Germinal center (tissue), 1 donor: ENCODE measurements at places on chromosomes 2 and 18.

DNA sequence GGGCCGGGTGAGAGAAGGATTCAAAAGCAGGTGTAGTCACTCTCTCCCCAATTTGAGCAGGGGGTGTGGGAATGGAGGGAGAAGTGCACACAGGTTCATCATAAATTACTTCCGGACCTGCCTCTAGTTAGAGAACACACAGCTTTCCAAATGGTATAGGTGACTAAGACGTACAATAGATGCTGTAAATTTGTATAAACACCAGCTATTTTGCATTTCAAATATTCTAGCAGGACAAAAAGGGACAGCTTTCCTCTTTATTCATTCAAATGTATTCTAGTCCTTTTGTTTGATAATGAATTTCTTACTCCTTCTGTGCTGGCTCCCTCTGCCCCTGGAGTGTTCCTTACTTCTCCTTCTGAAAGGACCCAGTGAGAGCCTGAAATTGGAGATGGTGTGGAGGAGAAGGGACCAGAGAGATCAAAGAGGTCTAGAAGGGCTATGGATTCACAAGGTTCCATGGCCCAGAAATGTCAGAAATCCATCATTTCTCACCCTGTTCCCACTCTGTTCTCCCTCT lies 53.2 kb upstream of the SH3BP4 start:
- DNase-seq: no peak

GRCh38 chr2:115763601-115764000 lies 1321.2 kb downstream of the DPP10 start:
- no peak for DNase-seq

- DNase-seq: no peak
Measured at GRCh38 chr18:4096486-4096885, 358.6 kb downstream of the DLGAP1 start.

- no peak for DNase-seq
Measured at GRCh38 chr2:100327742-100328141, 5.4 kb upstream of the LONRF2 start.

- DNase-seq: peak; percentile 52
Measured at GRCh38 chr18:45874491-45875184, 49.2 kb downstream of the SIGLEC15 start.

DNA sequence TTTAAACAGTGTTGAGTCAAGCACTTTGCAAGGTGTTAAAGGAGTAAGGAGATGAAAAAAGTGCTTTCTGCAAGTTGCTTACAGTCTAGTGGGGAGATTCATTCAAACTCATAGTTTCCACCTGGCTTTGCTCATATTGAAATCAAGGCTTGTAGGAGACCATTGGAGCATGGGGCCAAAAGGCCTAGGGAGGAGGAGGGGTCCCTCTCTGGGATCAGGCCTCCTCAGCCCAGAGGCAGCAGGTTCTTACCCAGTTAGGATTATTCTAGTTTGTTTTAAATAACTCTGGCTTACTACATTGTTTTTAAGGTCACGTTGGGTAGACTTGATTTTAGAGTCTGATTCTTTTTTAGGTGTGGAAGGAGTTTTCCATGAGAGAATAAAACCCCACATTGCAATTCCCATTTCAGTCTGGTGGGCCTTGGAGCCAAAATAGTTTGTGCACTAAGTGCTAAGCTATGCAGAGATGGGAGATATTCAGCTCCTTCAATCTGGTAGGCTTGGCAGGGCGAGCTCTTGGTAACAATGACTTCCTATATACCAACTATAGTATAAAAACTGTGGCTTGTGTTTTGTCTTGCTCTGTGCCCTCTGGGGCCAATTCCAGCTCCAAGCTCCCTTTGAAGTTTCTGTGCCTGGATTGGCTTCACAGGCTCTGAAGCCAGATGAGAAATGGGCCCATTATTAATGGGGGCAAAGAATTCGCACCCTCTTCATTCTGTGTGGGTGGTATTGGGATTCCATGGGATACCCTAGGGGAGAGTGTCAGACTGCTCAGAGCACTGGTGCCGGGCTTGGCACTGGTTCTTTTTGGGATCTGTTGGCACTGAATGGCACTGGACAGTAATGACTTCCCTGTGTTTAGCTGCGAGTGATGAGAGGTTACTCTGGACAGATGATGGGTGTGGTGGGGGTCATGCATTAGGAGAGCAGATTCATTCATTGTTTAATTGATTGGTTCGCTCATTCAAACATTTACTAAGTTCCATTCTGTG lies 301.1 kb downstream of the MYCN start:
- no peak for DNase-seq

GRCh38 chr2:134327367-134327766 lies 73.5 kb downstream of the MGAT5 start:
- no peak for DNase-seq

DNA sequence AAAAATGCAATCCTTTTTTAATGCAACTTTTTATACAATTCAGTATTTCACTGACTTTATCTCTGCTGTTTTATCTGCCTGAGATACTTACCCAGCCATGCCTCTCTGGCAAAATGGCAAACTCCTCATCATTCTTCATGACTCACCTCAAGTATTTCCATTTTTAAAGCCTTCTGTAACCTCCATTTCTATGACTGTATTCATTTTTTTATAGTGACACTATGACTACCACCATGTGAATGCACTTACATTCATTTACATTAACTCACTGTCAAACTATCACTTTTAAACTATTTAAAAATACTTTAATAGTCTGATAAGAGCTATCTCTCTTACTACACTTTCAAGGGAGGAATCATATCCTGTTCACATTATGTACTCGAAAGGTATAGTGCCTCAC lies 99.4 kb upstream of the SCN7A start:
- DNase-seq: no peak

DNA sequence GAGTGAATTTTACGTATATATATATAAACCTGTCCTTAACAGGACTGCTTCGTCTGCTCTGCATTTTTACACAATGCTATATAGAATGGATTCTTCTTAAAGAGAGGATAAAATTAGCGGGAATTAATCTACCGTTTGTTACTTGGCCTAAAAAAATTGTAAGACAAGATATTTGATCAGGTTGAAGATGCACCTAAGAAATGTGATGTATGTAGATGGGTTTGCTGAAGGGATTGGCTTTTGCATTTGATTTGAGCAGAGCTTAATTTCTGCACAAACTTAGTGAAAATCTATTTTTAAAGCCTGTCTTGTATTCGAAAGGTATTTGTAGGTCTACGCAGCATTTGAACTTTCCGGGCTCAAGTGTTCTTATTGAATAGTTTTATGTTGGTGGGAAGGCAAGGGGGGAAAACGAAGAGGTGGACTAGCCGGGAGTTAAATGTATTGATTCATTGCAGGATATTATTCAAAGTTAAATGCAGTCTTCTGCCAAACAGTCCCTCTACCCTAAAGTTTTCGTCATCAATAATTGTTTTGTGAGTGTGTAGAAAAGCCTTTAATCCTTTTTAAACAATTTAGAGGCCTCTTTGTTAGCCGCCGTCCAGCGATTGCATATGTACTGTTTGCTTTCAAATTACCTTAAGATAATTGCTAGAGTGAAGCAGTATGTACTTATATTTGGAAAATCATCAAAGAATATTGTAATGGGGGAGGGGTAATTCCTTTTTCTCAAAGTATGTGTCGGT lies 1.2 kb downstream of the PPP1CB start:
- no peak for DNase-seq

- no peak for DNase-seq
Measured at GRCh38 chr18:3869848-3870247, 419.9 kb downstream of the TGIF1 start.

- DNase-seq: no peak
Measured at GRCh38 chr2:186281726-186282125, 204.3 kb upstream of the ZC3H15 start.
